H9 (cell line): ENCODE measurements at places on chromosomes 7 and 10. TPM values are rescaled to one million over a fixed set of nuclear protein-coding genes. Genes with fewer than 3 reads are reported as not detected.

Gene SYT15B
- 0.24 TPM in 1 of 2 replicates, not detected in the other for total RNA-seq

Gene SPDYE11
- total RNA-seq, result not detected in 2 replicates

Gene ITGB8
- 7.1 and 7.6 TPM in 2 replicates for total RNA-seq

Gene ZYX
- total RNA-seq, result 236 and 237 TPM in 2 replicates

Gene TEX36
- not detected in 2 replicates for total RNA-seq

Gene ODAD2
- 2.8 and 4.5 TPM in 2 replicates for total RNA-seq

Gene CLRN3
- not detected in 2 replicates for total RNA-seq

Gene SDK1
- total RNA-seq, result 8.4 and 8.7 TPM in 2 replicates

Gene EVX1
- not detected in 2 replicates for total RNA-seq

Gene ZNF425
- total RNA-seq, result 5.3 and 5.4 TPM in 2 replicates

Gene ABCB4
- 0.20 and 0.26 TPM in 2 replicates for total RNA-seq

Gene PIP
- total RNA-seq, result not detected in 2 replicates

Gene CC2D2B
- 0.59 and 0.72 TPM in 2 replicates for total RNA-seq

Gene CCDC136
- total RNA-seq, result 28.7 and 31.1 TPM in 2 replicates

Gene ANKRD30A
- total RNA-seq, result not detected in 2 replicates

Gene MRPS16
- 122 and 128 TPM in 2 replicates for total RNA-seq

Gene MRPS17
- total RNA-seq, result 25.9 and 28.0 TPM in 2 replicates

Gene TRPV6
- total RNA-seq, result 0.61 and 0.81 TPM in 2 replicates

Gene SUGCT
- total RNA-seq, result 2.7 and 5.4 TPM in 2 replicates

Gene CLCN1
- total RNA-seq, result 0.11 and 0.13 TPM in 2 replicates

Gene PDZD7
- 1.7 and 2.0 TPM in 2 replicates for total RNA-seq

Gene FAM237B
- total RNA-seq, result not detected in 2 replicates

Gene BAIAP2L1
- total RNA-seq, result 25.9 and 29.9 TPM in 2 replicates

Gene ADRB1
- 0.13 TPM in 1 of 2 replicates, not detected in the other for total RNA-seq

Gene TMEM106B
- 28.4 and 32.6 TPM in 2 replicates for total RNA-seq

Gene TRIM74
- total RNA-seq, result 0.26 TPM in 1 of 2 replicates, not detected in the other

Gene GPNMB
- 1.2 TPM in 2 replicates for total RNA-seq

Gene IL6
- total RNA-seq, result 0.44 and 0.85 TPM in 2 replicates
